ENCODE measurements at places on chromosomes 1 and 21.

DNA sequence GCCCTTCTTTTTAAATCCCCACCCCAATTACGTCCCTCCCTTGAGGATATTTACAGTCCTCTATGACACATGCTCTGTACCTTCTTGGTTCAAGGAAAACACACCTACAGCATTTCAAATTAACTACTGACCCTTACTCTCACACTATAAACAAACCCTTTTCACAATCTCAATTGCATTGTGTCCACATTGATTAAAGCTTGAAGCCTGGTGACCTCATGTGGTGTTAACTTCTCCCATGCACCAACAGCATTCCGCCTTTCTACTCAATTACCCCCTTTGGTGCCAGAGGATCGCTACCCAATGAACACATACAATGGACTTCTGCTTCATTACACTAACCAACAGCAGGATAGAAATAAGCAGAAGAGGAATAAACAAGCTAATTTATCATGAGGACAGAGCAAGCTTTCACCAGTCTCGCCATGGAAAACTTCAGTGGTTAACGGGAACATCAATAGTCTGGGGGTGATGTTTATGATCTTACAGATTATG lies 15.2 kb downstream of the WLS start:
- DNase-seq = no peak

DNA sequence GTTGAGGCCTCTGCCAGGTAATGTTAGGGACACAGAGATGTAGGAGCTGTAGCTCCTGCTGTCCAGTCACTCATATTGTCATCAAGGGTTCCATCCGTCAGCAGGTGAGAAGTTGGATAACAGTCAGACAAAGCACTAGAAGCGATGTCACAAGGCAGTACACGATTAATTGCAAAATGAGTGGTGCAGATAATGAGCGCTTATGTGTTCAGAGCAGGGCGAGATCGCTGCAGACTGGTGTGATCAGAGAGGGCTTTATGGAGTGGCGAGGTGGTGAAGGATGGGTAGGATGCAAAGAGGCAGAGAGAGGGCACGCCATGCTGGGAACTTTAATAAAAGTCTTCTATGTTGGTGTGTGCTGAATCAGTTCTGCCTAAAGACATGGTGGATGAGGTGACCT lies 8.8 kb downstream of the TMCC2 start:
- DNase-seq = no peak

DNA sequence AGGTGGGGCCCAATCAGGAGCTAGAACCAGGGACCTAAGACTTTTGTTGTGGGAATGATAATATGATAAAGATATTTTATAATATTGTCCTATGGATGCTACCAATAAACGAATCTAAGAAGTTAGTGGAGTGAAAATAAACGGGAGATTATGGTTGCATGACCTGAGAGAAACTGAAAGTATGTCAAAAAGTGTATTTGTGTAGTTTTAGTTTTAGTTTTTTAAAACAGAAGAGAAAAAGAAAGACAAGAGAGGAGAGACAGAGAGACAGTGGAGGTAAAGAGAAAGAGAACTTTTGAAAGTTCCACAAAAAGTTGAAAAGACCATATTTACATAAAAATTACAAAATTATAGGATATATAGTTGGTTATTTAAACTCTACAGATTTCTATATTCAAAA lies 64.1 kb upstream of the TMPRSS15 start:
- DNase-seq = no peak

DNA sequence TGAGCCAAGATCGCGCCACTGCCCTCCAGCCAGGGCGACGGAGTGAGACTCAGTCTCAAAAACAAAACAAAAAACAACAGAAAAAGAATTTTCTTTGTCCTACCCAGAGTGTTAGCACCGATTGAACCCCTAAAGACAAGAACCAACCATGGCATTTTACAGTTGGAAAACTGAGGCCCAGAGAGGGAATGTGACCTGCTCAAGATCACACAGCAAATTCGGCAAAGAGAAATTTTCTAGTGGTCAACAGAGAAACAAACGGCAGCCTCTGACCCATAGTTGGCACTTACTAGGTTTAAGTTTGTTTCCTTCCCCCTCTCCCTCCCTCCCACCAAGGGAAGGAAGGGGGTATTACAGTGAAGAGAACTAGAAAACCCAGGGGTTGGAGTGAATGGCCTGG lies 20.5 kb upstream of the ACTL8 start:
- no peak for DNase-seq

DNA sequence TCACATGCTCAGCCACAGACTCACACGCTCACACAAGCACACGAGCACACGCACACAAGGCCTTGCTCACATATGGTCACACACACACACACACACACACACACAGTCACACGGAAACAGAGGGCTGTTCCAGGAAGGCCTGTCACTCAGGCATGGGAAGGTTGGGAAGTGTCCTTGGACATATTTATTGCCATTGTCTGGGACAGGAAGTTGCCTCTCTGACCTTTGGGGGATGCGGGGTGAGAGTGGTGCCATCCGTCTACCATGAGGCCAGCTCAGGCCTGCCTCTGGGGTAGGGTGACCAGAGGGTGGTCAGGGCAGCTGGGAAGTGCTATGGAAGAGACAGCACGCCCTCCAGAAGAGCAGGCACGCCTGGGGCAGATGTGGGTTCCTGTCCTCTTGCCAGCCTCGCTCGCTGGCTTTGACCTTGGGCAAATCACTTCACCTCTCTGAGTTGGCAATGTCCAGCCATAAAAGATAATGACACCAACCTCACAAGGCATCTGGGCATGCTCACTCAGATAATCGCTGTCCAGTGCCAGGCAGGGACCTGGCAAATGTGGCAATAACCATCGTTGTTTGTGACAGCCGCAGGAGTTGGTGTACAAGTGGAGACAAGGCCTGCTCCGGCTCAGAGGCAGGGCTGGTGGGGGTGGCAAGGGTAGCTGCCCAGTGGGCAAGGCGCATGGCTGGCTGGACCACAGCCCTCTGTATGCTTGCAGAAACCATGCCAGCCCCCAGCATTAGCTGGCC lies 8.0 kb upstream of the GUCA2A start:
- no peak for DNase-seq

GRCh38 chr1:214548988-214549387 lies 2.4 kb downstream of the PTPN14 start:
- DNase-seq = no peak

DNA sequence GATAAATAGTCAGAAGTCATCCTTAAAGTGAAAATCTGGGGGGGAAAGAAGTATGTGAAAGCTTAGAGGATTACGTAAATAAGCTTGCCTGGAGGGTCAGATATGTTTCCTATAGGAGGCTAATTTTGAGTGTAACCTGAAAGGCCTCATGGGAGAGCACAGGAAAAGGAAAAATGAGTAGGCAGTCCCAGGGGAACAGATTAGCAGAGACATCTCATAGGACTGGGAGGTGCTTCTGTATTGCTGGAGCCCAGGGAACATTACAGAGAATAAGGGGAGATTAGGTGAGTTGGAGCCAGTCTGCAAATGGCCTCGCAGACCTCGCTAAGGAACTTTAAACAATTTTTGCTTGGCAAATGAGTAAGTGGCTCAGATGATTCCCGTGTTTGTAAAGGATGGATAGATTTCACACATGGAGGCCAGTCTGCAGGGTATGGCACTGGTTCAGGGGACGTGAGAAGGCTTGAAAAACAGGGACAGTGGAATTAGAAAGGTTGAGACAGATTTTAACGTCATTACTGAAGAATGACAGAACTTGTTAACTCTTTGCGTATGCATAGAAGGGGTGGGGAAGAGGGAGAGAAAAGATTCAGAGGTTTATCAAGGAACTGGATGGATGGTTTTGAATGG lies 149.1 kb downstream of the GREM2 start:
- DNase-seq = no peak

GRCh38 chr1:214290424-214291037 lies 9.6 kb downstream of the SMYD2 start:
- DNase-seq = no peak

GRCh38 chr1:18732686-18733085 lies 102.0 kb downstream of the PAX7 start:
- DNase-seq = no peak

DNA sequence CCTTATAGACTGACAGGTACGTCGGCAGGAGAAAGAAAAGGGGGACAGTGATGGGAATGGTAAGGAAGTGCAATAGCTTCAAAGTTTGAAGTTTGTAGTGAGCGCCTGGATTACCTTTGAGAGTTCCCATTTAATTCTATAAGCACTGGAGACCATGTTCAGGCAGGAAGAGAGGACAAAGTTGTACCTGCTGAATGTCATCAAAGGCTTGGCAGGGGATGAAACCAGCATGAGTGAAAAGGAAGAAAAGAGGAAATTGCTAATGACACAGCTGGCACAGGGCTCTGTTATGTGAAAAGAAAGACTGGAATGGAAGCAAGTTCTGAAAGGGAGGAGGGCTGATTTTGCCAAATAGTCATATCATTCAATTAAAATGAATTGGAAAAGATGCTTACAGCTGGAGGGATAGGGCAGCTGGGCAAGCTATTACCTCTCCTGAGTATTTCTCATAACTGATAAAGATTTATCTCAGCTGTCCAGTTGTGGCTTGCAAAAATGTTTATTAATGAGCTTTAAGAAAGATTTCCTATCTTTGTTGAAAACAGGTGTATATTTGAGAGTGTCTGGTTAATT lies 109.2 kb downstream of the HMCN1 start:
- no peak for DNase-seq

DNA sequence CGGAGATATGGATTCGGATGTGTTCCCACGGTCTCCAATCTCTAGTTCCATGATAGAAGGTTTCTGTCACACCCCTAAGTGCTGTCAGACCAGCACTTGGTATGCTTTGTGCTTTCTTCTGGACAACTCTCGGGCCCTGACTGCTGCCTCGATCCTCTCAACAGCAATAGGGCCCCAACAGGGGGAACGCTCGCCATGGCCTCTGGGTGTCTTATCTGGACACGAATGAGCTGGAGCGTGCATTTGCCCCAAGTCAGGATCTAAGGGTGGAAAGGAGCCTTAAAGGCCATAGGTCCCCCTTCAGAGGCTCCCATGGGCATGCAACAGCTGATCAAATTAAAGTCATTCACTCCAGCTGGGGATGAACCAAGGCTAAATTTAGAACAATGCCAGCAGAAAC lies 76.8 kb downstream of the TCP10L start:
- DNase-seq = no peak

DNA sequence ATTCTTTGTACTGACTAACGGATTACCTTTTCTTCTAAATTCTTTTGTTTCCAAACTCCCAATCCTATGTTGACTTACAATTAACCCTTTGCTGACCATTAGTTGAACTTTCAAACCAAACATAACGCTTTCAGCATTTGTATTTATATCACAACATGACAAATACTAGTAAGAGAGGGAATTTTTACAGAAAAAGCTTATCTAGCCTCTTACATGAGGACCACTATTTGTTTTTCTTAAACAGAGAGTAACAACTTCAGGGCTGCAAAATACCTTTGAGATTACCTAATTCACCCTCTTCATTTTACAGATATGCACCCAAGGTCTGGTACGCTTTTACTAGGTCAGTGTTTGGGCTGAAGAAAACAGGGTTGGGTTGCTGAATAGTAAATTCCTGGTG lies 45.0 kb upstream of the CXADR start:
- no peak for DNase-seq

- DNase-seq = no peak
Measured at GRCh38 chr1:16050328-16050727, 6.7 kb downstream of the CLCNKB start.

Data from effector CD8-positive, alpha-beta T cell (primary cell).